ENCODE measurements at places on chromosomes 2 and 18.
A peak's percentile ranks its signal among the peaks of the same experiment; 100 is the strongest.

- peak; percentile 48 for DNase-seq
These were observed 157.4 kb downstream of the DTNA start for GRCh38 chr18:34867520-34867919.

GRCh38 chr2:168997118-168997521 is 34.0 kb downstream of the ABCB11 start:
- no peak for DNase-seq

GRCh38 chr2:66269166-66269565 is 165.8 kb upstream of the MEIS1 start:
- no peak for DNase-seq

DNA sequence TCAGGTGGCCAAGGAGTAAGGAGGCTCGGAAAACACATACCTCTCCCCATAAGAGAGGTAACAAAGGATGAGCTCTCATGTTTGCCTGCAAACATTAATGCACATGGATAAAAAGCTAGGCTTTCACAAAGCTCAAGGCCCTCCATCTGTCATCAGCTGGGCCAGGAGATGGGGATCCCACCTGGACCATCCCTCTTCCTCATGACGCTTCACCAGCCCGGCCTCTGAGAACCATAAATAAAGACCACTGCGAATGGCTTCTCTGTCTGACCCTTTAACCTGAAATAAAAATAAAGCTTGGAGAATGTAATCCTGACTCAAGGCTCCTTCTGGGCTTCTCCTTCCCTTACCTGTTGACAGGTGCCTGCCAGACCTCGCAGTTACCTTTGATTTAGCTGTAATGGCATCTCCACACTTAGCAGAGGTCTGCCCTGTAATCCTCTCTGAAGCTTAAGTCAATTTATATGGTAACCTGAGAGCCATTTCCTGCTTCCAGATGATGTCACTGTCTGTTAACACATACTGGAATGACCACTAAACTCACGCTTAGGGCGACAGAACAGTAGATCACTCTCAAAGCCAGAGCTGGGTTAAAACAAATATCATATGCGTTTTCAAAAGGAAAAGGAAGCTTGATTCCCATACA is 29.3 kb upstream of the FOXI3 start:
- peak; percentile 22 for DNase-seq

DNA sequence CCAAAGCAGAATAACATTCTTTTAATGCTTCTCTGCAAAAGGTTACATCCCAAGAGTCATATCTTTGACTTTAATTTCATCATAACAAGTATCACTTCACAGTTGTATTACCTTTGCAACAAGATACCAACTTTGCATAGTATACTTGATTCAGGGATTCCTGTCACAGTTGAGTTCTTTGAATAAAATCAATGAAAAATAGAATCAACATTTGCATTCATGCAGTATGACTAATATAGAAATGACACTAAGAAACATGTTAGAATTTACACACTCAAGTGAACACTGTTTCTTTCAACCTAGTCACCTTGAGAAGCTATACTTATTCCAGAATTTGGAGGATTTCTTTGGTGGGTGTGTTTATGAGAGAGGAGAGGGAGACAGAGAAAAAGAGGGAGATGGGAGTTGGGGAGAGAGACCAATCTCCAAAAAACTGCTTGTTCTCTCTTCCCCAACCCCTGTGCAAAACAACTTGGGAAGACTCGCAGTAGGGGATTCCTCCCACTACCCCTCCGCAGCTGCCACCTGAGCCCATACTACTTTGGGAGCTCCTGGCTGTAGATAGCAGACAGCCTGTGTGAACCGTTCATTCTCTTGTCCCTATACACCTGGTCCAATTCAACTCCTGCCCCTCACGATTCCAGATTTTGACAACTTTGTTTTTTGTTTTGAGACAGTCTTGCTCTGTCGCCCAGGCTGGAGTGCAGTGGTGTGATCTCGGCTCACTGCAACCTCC is 57.7 kb downstream of the PELI1 start:
- no peak for DNase-seq

DNA sequence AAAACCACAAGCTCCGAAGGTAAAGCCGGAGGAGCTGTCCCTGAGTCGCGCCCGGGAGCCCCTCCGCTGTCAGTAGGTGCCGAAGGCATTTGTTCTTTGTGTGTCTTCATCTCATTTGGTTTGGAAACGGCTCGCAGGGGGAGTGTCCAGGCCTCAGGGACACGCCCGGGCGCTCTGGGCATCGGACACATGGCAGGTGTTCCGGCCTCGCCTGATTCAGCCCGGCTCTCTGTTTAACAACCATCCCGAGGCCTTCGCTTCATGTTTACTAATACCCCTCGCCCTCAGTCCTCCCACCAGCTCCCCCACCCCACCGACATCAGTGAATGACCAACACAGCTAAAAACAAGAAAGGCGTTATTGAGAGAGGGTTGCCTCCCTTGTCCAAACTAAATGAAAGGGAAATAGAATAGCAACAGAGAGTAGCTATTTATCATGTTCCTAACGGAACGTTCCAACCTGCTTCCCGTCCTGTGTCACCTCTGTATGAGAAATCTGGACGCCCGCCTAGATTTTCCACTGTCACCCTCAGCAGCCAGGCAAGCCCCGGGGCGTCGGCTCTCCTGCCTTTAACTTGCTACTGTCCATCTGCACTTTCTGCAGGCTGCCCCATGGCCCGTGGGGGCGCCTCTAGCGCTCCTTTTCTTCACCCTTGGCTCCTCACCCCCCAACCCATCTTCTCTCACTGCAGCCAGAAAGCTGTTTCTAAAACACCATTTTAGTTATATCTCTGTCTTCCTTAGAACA is 73.9 kb downstream of the MYCN start:
- DNase-seq, result no peak

GRCh38 chr2:176768185-176768584 is 444.4 kb upstream of the HNRNPA3 start:
- no peak for DNase-seq

DNA sequence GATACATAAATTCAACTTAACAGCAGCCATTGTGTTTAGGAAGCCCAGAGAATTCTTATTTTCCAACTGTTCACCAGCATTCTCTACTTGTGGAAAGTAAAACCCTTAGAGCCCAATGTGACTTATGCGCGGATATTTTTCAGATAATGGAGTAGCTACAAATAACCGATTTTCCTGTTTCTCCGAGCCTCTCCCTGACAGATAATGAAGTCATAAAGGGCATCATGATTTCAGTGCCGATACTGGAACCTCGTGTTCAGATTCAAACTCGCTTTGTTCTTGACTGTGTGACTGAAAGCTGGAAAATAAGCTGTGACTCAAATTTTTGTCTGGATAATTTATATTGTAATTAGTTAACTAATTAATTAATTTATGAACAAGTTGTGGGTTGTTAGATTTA is 228.2 kb downstream of the VAPA start:
- no peak for DNase-seq

GRCh38 chr2:81528852-81529480 is 1224.4 kb upstream of the LRRTM1 start:
- no peak for DNase-seq

DNA sequence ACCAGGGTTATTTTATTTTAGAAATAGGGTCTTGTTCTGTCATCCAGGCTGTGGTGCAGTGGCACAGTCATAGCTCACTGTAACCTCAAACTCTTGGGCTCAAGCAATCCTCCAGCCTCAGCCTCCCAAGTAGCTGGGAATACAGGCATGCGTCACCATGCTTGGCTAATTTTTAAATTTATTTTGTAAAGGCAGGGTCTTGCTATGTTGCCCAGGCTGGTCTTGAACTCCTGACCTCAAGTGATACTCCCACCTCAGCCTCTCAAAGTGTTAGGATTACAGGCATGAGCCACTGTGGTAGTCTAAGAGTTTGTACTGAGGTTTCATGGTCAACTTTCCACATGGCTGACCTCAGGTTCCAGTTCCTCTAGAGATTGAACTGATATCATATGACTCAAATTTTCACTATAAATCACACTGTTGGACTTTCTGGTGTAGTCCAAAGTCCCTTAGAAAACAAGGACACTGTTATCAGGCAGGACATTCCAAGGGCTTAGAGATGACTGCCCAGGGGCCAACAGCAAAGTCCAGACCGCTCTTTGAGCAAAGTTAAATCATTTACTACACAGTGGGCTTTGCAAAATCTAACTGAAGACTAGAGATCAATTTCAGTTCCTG is 82.0 kb upstream of the MEX3C start:
- no peak for DNase-seq

All from NB4 (cell line).